ENCODE measurements at places on chromosomes 4 and X.

DNA sequence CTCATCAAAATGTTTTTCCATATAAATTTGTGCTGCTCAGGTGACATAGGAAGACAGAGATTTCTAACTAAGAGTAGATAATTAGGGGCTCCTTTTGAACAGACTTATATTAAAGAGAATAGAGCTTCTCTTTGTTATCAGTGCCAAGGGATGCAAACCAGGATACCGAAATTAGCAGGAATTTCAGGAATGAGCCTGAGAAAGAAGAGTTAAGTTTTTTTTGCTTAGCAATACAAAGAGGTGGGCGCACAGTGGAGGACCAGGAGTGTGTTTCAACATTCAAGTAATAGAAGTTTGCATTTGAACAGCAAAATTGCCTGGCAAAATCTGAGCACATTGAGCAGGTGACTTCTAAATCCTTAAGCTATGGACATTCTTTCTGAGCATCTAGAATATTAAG is 541.3 kb downstream of the GBA3 start:
- no peaks in the 10 kb centered on the region for H3K27me3 ChIP-seq
- no peak overlapping the region for H3K27ac ChIP-seq
- H3K4me1 ChIP-seq, result no peaks in the 10 kb centered on the region
- no peaks in the 10 kb centered on the region for H3K36me3 ChIP-seq

- peak; percentile 88 for DNase-seq
- no peaks in the 10 kb centered on the region for H3K27me3 ChIP-seq
- no peak overlapping the region for H3K27ac ChIP-seq
Observed at GRCh38 chr4:155900381-155900780, 3.1 kb upstream of the TDO2 start.

GRCh38 chrX:46912098-46912602 is at the start of gene JADE3:
TSS of gene JADE3 (plus strand) at chrX:46912421. CDS start at chrX:46984895, 72,474 bp downstream.
- H3K4me3 ChIP-seq, result peak within 1 kb of the TSS; percentile 63
- DNase-seq, result peak; percentile 66
- H3K27me3 ChIP-seq, result no peaks in the 10 kb centered on the region
- no peak within 1 kb of the TSS for H3K27ac ChIP-seq
- H3K4me1 ChIP-seq, result no peaks in the 10 kb centered on the region
- H3K36me3 ChIP-seq, result no peaks in the 10 kb centered on the region

DNA sequence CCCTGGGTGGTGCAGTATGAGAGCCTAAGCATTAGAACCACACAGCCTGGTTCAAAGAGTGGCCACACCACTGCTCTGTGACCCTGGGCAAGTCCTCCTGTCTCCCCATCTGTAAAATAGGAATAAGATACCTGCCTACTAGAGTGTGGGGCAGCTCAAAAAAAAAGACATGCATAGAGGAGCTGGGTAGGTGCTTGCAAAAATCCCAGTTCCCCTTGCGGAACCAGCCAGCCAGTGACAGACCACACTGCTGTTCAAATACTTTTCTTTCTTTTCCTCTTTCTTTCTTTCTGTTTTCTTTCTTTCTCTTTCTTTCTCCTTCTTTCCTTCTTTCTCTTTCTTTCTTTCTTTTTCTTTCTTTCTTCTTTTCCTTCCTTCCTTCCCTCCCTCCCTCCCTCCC is 63.0 kb upstream of the TRIM2 start:
- no peak overlapping the region for H3K27ac ChIP-seq
- no peak overlapping the region for H3K4me3 ChIP-seq
- H3K4me1 ChIP-seq, result peaks cover 8% of the 10 kb centered on the region
- no peaks in the 10 kb centered on the region for H3K27me3 ChIP-seq

- H3K36me3 ChIP-seq, result no peaks in the 10 kb centered on the region
- H3K4me3 ChIP-seq, result no peak overlapping the region
- H3K27ac ChIP-seq, result no peak overlapping the region
- H3K27me3 ChIP-seq, result no peaks in the 10 kb centered on the region
Observed at GRCh38 chrX:39052751-39053150, 251.5 kb downstream of the MID1IP1 start.

DNA sequence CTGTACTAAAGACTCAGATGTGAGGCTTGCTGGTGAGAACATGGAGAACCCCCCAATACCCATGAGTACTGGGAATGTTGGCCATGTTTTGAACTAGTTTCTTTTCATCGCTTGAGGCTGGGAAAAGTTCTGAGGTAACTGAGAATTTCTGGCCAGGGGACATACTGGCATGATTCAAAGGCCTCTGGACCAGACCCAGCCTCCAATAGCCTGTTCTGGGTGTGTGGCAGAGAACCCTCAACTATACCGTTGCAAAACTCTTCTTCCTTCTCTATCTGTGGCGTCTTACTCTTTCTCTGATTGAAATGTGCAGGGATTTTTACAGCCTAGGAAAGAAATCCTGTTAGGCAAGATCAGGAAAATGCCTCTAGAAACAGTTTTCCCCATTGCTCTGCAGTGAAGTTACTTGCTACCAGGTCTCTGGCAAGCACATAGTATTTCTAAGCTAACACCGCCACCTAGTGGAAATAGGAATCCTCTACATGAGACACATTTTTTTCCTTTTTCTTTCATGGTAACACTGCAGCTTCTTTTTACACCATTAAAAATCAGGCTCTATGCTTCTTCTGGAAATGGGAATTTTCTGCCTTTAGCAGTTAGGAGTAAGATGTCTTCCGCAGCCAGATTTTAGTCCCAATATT is 170.7 kb upstream of the ZCCHC13 start:
- H3K4me1 ChIP-seq, result no peaks in the 10 kb centered on the region
- no peak overlapping the region for H3K27ac ChIP-seq
- DNase-seq, result peak; percentile 79
- H3K36me3 ChIP-seq, result no peaks in the 10 kb centered on the region
- no peaks in the 10 kb centered on the region for H3K27me3 ChIP-seq

GRCh38 chr4:45100956-45101818 is 374.8 kb upstream of the GNPDA2 start:
- H3K27ac ChIP-seq, result no peak overlapping the region
- no peaks in the 10 kb centered on the region for H3K36me3 ChIP-seq
- H3K4me3 ChIP-seq, result no peak overlapping the region
- DNase-seq, result peak; percentile 50
- no peaks in the 10 kb centered on the region for H3K4me1 ChIP-seq

GRCh38 chr4:10129196-10130177 is 12.9 kb upstream of the WDR1 start:
- peaks cover 4% of the 10 kb centered on the region for H3K27me3 ChIP-seq
- no peaks in the 10 kb centered on the region for H3K4me1 ChIP-seq
- no peak overlapping the region for H3K27ac ChIP-seq
- H3K4me3 ChIP-seq, result no peak overlapping the region

DNA sequence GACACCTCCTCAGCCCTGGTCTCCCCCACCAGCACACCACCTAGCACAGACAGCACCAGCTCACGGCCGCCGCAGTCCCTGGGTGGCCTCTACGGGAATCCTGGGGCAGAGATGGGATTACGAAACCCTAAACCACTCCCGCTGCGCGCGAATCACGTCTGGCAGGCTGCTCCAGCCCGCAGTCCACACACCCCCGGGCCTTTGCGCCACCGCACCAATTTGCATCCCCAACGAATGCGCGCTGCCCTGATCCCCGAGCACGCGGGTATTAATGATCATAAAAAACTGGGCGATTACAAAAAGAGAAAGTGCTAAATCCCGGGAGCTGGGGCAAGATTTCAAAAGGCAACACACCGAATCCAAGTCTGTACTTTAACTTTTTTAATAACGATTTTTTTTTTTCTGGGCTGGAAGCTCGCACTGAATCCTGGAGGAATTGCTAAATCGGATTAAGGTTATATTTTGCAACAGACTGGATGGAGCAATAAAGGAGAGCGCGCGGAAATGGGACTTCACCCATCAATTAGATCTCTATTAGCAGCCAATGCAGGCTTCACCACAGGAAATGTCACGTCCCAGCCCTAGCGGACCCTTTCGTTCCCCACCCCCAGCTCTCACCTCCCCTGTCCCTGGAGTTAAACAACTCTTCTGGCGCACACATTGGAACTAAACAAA is 69.8 kb upstream of the TMEM33 start:
- H3K27me3 ChIP-seq, result peaks cover 41% of the 10 kb centered on the region
- DNase-seq, result no peak
- H3K4me1 ChIP-seq, result no peaks in the 10 kb centered on the region
- no peak overlapping the region for H3K4me3 ChIP-seq
- H3K27ac ChIP-seq, result no peak overlapping the region
- no peaks in the 10 kb centered on the region for H3K36me3 ChIP-seq

GRCh38 chrX:16664074-16664473 is 14.1 kb downstream of the S100G start:
- no peaks in the 10 kb centered on the region for H3K36me3 ChIP-seq
- no peak overlapping the region for H3K27ac ChIP-seq

- no peaks in the 10 kb centered on the region for H3K27me3 ChIP-seq
- peaks cover 13% of the 10 kb centered on the region for H3K4me1 ChIP-seq
- no peak overlapping the region for H3K4me3 ChIP-seq
- DNase-seq, result no peak
- H3K36me3 ChIP-seq, result no peaks in the 10 kb centered on the region
Observed at GRCh38 chr4:151166636-151167035, 67.2 kb downstream of the RPS3A start.

DNA sequence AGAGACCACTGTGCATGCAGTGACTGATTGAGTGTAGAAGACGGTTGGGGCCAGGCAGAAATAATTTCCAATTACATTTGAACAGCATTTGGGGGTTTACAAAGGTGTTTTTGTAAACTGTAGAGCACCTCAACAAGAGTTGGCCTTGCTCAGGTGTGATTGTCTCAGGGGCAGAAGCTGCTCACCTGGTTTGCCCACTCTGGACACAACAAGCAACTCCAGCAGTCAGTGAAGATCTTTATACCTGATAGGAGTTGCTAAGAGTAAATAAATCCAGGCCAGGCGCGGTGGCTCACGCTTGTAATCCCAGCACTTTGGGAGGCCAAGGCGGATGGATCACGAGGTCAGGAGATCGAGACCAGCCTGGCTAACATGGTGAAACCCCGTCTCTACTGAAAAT is 221.3 kb downstream of the RAB28 start:
- H3K4me1 ChIP-seq, result no peaks in the 10 kb centered on the region
- H3K27ac ChIP-seq, result no peak overlapping the region
- no peaks in the 10 kb centered on the region for H3K36me3 ChIP-seq
- no peak for DNase-seq
- H3K4me3 ChIP-seq, result no peak overlapping the region

DNA sequence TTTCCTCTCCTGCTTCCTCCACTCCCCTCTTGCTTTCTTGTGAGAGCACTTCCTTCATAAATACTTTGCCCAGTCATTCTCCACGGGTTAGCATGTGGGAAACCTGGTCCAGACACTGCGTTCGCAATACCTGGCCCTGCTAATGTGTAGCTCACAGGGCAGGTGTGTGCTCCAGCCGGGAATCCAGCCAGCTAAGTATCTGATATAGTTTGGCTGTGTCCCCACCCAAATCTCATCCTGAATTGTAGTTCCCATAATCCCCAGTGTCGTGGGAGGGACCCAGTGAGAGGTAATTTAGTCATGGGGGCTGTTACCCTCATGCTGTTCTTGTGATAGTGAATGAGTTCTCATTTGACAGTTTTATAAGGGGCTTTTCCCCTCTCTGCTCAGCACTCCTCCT is 32.2 kb upstream of the STX18 start:
- H3K27ac ChIP-seq, result no peak overlapping the region
- H3K27me3 ChIP-seq, result no peaks in the 10 kb centered on the region
- peaks cover 6% of the 10 kb centered on the region for H3K4me1 ChIP-seq

DNA sequence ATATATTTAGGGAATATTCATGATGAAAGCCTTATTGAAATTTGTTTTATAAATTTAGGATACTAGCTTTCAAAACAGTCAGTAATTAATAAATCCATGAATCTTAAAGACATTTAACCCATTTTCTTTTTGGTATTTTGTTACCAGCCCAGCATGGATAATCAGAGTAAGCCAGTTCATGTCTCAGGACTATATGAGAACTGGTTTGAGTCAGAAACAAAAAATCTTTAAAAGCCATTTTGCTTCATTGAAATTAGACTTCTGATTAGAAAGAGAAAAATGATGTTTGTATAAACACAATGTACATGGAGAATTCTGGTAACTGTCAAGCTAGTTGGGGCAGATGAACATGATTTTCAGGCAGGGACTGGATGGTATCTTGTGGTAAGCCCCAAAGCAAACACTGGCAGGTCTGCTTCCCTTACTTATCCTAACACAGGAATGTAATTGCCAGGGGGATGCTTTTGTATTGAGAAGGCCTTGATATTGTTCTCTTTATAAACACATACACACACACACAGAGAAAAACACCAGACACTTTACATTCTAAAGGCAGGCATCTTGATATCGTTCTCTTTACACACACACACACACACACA is 9.4 kb downstream of the ARHGAP10 start:
- peaks cover 13% of the 10 kb centered on the region for H3K4me1 ChIP-seq
- H3K27ac ChIP-seq, result no peak overlapping the region
- no peaks in the 10 kb centered on the region for H3K27me3 ChIP-seq
- H3K36me3 ChIP-seq, result peaks cover 1% of the 10 kb centered on the region
- DNase-seq, result peak; percentile 91
- H3K4me3 ChIP-seq, result no peak overlapping the region

GRCh38 chrX:128035318-128035717 is 16.9 kb downstream of the ACTRT1 start:
- H3K27me3 ChIP-seq, result no peaks in the 10 kb centered on the region
- no peaks in the 10 kb centered on the region for H3K36me3 ChIP-seq
- no peaks in the 10 kb centered on the region for H3K4me1 ChIP-seq
- no peak for DNase-seq
- H3K27ac ChIP-seq, result no peak overlapping the region

GRCh38 chr4:169902658-169903345 is 123.4 kb downstream of the MFAP3L start:
- no peaks in the 10 kb centered on the region for H3K4me1 ChIP-seq
- H3K27me3 ChIP-seq, result no peaks in the 10 kb centered on the region
- no peak overlapping the region for H3K27ac ChIP-seq
- H3K4me3 ChIP-seq, result no peak overlapping the region
- H3K36me3 ChIP-seq, result no peaks in the 10 kb centered on the region
- DNase-seq, result no peak

DNA sequence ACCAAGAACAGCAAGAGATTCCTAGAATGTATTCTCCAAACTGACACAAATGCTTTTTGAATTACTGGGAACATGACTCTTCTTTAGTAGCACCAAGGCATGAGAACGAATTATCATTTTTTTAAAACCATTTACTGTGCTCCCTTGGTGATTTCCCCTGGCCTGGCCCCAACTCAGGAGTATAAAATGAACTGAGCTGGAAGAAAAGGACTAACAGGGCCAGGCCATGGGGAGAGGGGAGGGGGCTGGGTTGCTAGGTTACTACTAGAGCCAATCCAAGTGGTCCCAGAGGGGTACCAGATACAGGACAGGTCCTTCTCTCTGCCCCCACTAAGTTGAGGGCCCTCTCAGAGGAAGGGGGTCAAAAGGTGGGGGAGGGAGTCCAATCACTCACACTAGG is 23.1 kb downstream of the SASH3 start:
- no peaks in the 10 kb centered on the region for H3K4me1 ChIP-seq
- no peaks in the 10 kb centered on the region for H3K36me3 ChIP-seq

GRCh38 chr4:78207951-78208350 is 150.8 kb downstream of the FRAS1 start:
- no peak for DNase-seq
- no peaks in the 10 kb centered on the region for H3K27me3 ChIP-seq
- H3K4me3 ChIP-seq, result no peak overlapping the region
- no peak overlapping the region for H3K27ac ChIP-seq
- H3K36me3 ChIP-seq, result no peaks in the 10 kb centered on the region

DNA sequence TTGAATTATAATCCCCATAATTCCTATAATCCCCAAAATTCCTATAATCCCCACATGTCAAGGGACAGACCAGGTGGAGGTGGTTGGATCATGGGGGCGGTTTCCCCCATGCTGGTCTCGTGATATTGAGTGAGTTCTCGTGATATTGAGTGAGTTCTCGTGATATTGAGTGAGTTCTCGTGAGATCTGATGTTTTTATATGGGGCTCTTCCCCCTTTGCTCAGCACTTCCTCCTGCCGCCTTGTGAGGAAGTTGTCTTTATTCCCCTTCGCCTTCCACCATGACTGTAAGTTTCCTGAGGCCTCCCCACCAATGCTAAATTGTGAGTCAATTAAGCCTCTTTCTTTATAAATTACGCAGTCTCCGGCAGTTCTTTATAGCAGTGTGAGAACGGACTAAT is 36.6 kb upstream of the GPR78 start:
- H3K4me3 ChIP-seq, result no peak overlapping the region
- peaks cover 6% of the 10 kb centered on the region for H3K4me1 ChIP-seq
